ENCODE measurements at places on chromosomes 5 and 9. TPM values are rescaled to one million over a fixed set of nuclear protein-coding genes. Genes with fewer than 3 reads are reported as not detected.

PRLR gene
- 0.12 TPM for total RNA-seq

DNA sequence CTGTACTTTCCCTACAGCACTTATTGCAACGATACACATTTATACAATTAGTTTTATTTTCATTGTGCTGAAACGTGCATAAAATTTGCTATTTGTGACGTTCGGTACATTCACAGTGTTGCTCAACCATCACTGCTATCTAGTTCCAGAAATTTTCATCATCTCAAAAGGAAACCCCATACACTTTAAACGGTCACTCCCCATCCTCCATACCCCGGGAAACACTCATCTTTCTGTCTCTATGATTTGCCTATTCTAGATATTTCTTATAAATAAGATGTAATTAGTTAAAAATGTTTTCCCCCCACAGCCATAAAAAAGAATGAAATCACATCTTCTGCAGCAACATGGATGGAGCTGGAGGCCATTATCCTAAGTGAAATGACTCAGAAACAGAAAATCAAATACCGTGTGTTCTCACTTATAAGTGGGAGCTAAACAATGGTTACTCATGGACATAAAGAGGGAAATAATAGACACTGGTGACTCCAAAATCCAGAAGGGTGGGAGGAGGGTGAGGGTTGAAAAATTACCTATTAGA is 40.2 kb upstream of the TEX48 start:
- DNase-seq = no peak

DNA sequence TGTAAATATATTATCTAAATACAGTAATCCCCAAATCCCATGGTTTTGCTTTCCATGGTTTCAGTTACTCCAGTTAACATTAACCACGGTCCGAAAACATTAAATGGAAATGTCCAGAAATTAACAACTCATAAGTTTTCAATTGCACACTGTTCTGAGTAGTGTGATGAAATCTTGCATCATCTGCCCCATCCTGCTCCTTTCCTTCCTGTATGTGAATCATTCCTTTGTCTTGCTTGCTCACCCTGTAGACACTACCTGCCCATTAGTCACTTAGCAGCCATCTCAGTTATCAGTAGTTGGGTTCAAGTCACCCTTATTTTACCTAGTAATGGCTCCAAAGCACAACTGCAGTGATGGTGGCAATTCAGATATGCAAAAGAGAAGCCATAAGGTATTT is 1568.5 kb upstream of the WWC1 start:
- peak; percentile 76 for DNase-seq

GRCh38 chr9:33517373-33517772 is 6.7 kb upstream of the ANKRD18B start:
- peak; percentile 59 for DNase-seq

GRCh38 chr5:172854451-172854871 is 20.4 kb downstream of the ERGIC1 start:
- DNase-seq = no peak

UBTD2 gene
- 34.6 TPM for total RNA-seq

PAEP gene
- total RNA-seq = not detected

GRCh38 chr9:109816490-109816889 is 36.5 kb downstream of the PALM2AKAP2 start:
- peak; percentile 99 for DNase-seq

DBH gene
- not detected for total RNA-seq

SH3TC2 gene
- total RNA-seq = 0.95 TPM

DNA sequence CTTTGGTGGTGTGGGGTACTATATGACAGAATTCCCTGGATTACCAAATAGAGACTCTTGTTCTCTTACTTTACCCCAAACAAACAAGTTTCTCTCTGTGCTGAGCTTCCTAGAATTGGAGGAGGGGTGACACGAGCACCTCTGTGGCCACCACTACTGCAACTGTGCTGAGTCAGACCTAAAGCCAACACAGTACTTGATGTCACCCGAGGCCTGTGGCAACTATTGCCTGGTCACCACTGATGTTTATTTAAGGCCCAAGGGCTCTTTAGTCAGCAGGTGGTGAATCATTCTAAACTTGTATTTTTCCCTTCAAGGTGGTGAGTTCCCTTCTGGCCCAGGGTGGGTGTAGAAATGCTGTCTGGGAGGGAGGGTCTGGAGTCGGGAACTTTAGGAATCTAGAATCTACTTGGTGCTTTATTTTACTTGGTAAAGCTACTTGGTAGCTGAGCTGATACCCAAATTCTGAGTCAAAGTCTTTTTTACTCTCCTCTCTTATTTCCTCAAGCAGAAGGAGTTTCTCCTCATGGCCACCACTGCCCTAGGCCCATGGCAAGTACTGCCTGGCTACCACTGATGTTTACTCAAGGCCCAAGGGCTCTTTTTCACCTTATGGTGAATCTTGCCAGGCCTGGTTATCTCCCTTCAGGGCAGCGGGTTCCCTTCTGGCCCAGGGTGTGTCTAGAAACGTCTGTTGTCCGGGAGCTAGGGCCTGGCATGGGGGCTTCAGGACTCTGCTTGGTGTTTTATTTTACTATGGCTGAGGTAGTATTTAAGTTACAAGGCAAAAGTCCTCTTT is 9.8 kb downstream of the LURAP1L start:
- DNase-seq = peak; percentile 98

GRCh38 chr5:115932991-115933390 is 29.3 kb upstream of the LVRN start:
- DNase-seq = peak; percentile 77

- no peak for DNase-seq
Observed at GRCh38 chr9:37215830-37216229, 95.5 kb downstream of the ZCCHC7 start.

LOX gene
- total RNA-seq = 19.2 TPM

- no peak for DNase-seq
Observed at GRCh38 chr5:125126050-125126449, 379.6 kb upstream of the ZNF608 start.
